ENCODE measurements at places on chromosomes 5 and 9. TPM values are rescaled to one million over a fixed set of nuclear protein-coding genes. Genes with fewer than 3 reads are reported as not detected.

The CCDC152 gene
- 1.7 TPM for total RNA-seq

The PDZD2 gene
- total RNA-seq = 44.4 TPM

The TRIM7 gene
- total RNA-seq = 0.74 TPM

- no peak for DNase-seq
Observed at GRCh38 chr9:133656211-133657119, 20.3 kb downstream of the DBH start.

DNA sequence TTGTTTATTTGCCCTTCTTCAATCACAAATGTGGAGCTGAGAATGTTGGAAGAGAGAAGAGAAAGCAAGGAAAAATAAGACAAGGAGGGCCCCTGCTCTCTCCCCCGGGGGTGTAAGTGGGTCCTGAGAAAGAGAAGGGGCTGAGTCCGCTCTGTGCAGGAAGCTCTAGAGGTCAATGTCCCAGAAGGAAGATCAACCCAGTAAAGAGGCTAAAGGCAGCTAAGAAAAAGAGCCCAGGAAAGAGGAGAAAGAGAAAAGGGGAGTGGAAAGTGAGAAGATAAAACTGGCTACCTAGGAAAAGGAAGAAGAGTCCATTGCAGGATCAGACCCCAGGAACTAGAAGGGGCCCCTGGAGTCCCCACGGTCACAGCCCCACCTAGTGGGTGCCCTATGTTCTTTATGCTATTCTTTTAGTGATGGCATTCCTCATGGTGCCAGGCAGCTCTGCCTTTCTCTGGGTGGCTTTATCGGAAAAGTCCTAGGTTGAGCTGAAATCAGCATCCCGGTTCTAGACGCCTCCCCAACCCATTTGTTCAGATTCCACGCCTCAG lies 583.4 kb downstream of the ACTL7B start:
- peak; percentile 51 for DNase-seq

GRCh38 chr5:95857185-95857945 lies 34.8 kb upstream of the GLRX start:
- DNase-seq = peak; percentile 74

GRCh38 chr5:76408104-76408654 lies 5.1 kb downstream of the IQGAP2 start:
- no peak for DNase-seq

DNA sequence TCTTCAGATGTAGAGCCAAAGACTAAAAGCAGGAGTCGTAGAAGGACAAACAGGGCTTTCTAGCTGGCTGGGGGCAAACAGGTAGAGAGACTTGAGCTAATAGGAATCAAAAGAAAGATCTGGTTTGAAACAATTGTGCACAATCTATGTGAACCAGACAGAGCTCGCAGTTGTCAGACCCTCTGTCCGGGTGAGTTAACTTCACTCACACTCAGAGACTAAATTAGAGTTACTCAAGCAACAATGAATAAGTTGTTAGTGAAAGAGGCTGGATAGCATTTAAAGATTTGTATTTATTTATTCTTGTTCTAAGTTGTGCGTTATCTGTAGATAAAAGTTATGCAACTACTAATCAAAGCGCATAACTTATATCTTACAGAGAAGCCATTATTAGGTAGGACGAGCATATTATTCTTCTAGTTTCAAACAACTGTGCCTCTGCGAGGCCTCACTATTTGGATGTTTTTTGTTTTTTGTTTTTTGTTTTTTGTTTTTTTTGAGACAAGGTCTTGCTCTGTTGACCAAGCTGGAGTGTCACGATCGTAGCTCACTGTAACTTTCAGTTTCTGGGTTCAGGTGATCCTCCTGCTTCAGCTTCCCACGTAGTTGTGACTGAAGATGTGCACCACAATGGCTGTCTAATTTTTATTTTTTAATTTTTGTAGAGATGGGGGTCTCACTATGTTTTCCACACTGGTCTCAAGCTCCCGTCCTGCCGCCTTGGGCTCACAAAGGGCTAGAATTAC lies 13.2 kb upstream of the LNPEP start:
- no peak for DNase-seq

DNA sequence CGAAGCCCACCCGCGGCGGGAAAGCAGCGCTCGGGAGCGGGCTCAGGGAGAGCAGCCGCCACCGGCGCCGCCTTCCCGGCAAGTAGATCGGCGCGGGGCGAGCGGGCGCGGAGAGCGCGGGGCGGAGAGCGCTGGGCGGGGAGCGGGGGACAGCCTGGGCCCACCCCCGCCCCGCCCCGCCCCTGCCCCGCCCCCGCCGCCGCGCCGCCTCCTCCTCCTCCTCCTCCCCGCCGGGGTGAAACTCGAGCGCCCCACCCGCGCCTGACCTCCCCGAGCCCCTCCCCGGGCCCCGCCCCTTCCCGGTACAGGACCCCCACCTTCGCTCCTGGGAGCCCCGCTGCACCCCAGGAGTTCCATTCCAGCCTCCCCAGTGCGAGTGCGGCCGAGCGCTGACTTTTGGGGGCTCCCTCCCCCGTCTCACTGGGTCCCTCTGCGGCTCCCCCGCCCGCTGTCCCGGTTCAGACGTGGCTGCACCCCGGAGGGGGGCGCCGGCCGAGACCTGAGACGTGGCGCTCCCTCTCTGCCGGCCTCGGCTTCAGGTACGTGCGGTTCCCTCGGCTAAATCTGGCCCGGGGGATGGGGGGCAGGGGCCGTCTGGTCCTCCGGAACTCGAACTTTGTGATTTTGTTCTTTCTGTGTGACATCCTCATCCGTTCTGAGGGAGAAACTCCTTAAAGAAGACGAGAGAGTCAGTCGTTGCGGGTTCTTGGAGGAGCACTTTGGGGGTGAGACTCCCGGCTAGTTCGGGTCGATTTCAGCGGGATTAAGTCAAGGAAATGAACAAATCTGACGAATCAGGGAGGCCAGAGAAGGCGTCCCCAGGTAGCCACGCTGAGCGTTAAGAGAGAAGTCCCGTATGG lies at the start of gene SEMA5A:
Gene SEMA5A, minus strand, starts transcription at position 84 of the 860 bp plus-strand sequence. CDS start 166,129 bp downstream, outside the sequence.
- peak; percentile 75 for DNase-seq

- DNase-seq = no peak
Observed at GRCh38 chr5:137760719-137761516, 6.8 kb upstream of the HNRNPA0 start.

GRCh38 chr5:103801681-103802080 lies 239.1 kb upstream of the NUDT12 start:
- no peak for DNase-seq
